Stimulated activated CD4-positive, alpha-beta T cell treated with anti-CD3 and anti-CD28 coated beads, Interleukin-2, amount 100 ng/mL, for 4 hours (primary cell): ENCODE measurements at places on chromosomes 3 and 15.

DNA sequence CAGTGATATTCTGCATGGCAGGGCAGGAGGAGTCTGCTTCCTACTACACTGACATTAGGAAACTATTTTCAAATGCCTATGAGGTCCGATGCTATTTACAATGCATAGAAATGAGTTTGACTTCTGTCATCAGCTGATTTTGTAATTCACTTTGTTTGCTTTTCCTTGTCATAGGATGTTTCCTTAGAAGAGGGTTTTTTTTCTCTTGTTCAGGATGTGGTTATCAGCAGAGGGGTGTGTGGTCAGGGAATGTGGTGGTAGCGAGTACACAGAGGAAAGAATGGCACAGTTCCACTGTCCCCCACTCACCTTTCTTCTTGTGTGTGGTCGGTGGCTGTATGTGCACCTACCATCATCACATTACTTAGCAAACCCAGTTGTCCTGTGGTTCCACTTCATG lies 231.5 kb downstream of the LRTM1 start:
- DNase-seq, result no peak

GRCh38 chr3:34568766-34569165 lies 770.3 kb downstream of the PDCD6IP start:
- no peak for DNase-seq

GRCh38 chr15:63052077-63052841 lies 9.7 kb downstream of the TPM1 start:
- DNase-seq, result no peak

DNA sequence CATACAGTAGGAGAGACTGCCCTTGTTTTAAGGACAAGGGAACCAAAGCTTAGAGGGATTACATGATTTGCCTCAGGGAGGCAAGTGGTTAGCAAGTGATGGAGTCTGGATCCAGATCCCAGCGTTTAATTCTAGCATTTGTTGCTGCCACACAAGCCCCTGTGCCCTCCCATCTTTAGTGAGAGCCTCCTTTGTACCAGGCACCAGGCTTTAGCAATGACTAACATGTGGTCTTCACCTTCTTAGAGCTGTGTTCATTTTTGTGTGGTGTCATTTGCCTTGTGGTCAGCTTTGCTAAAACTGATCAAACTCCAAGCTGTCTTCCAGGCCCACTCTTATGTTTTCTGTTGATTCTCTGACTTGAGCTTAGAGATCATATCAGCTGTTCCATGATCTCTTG lies 290.5 kb downstream of the RPLP1 start:
- DNase-seq, result no peak

- DNase-seq, result no peak
These were observed 80.6 kb upstream of the BHLHE40 start for GRCh38 chr3:4898454-4899313.

DNA sequence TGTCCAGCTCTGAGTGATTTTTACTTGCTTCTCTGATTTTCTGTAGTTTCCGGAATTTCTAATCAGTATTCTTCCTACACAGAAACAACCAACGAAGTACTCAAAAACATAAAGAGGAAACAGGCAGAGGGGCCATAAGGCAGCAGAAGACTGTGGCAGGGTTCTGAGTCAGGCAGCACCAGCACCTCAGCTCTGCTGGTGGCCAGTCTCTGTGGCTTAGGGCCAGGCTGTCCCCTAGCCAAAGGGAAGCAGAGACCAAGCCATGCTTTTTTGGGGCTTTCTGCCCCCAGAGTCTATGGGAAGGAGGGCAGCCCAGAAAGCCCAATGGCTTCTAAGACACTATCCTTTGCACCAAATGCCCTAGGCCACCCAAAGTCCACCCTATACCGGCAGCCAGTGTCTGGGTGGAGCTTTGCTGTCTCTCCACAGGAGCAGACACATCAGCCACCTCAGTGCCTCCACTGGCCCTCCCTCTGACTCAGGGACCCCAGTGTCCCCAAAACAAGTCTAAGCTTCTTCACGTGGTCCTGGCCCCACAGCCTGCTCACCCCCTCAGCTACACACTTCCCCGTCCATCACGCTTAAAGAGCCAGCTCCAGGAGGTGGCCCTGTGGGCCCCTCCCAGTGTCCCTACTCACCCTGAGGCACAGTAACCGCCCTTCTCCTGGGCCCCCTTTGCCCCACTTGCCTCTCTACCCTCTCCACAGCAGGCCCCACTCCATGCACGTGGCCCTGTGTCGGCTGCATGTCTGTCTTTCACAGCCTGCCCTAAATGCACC lies 46.2 kb downstream of the CCDC12 start:
- no peak for DNase-seq

DNA sequence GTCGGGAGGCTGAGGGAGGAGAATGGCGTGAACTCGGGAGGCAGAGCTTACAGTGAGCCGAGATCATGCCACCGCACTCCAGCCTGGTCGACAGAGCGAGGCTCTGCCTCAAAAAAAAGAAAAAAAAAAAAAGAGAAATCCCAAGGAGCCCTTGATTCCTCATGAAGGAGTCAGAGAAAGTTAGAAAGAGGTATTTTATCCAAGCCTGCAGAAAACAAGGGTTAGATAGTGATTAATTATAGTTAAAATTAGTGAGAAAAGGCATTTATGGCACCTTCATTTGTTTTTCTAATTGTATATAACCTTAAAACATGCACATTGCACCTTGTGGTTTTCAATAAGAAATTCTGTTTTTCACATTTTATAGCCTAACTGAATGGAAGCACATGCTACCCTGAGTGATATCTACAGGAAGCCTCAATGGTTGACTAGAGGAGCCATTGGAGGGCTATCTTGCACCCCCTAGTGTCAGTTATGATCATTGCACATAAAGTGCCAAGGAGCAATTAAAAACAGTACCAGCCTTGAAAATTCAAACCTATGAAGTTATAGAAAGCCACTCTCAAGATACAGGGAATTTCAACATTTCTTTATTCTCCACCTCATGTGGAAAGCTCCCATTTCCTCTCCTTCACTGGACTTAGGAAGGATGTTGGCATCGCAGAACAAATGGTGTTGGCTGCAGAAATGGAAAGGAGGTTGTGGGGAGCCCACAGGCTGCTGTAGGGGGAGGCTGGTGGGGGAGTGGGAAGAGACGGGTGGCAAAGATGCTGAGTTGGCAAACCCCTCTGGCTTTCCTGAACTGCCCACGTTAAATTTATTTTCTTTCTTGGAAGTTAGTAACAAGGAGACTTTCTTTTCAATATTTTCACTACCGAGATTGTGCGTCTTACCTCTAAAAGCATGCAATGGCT lies 48.5 kb downstream of the ITGA11 start:
- DNase-seq, result peak; percentile 31

- DNase-seq, result no peak
These were observed 6.1 kb upstream of the GJD2 start for GRCh38 chr15:34760909-34761308.

DNA sequence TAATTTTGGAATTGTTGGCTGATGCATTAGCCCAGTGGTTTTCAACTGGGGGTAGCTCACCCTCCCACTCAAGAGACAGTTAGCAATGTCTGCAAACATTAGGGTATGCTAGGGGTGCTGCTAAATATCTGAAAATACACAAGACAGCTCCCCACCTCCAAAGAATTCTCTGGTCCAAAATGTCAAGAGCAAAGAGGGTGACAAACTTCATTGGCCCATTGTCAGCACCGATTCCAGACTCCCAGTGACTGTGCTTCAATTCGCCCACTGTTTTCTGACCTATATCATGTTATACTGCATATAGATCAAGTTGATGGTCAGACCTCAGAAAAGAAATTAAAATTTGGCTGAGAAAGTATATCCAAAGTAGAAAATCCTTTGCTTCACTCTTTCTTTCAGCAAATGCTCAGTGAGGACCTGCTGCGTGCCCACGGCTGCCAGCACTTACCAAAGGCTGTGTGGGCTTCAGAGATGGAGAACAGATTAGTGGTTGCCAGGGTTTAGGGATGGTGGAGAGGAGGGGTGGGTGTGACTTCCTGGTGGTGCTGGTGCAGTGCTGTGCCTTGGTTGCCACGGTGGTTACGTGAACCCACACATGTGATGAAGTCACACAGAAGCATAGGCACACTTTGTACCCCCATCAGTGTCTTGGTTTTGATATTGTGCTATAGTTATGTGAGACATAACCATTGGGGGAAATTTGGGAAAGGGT lies 204.0 kb downstream of the PLCL2 start:
- peak; percentile 14 for DNase-seq

GRCh38 chr3:85706130-85706529 lies 747.3 kb downstream of the CADM2 start:
- no peak for DNase-seq

GRCh38 chr3:33115024-33115768 lies 1.4 kb downstream of the CRTAP start:
- no peak for DNase-seq

GRCh38 chr15:48510976-48511375 lies 134.5 kb downstream of the FBN1 start:
- no peak for DNase-seq

DNA sequence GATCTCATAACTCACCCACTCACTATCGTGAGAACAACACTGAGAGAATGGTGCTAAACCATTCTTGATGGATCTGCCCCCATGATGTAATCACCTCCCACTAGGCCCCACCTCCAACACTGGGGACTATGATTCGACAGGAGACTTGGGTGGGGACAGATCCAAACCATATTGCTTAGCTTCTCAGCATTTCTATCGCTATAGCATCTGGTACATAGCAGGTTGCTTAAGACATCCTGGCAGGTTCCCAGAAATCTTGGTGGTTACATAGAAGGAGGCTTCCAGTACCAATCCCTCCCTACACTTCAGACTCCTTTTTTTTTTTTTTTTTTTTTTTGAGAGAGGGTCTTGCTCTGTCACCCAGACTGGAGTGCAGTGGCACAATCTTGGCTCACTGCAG lies 487.8 kb downstream of the EDEM1 start:
- DNase-seq, result no peak

- no peak for DNase-seq
These were observed 43.3 kb downstream of the RBMS3 start for GRCh38 chr3:29324180-29324651.

DNA sequence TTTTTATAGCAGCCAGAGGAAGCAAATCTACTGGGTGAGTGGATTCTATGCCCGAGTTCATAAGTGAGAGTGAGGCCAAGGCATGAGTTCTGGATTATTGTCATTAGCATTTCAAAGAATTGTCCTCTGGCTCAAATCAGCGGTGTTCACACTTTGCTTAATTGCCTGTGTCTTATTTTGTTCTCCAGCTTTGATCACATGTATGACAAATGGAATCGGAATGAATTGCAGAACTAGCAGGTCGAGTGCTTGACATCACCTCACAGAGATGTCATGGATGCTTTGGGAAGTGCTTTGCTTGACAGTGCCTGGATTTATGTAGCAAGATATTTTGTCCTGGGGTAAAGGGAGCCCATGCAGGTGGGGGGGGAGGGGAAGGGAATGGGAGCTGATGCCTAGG lies 68.0 kb downstream of the SH3GL3 start:
- no peak for DNase-seq

GRCh38 chr15:94451466-94451865 lies 220.1 kb downstream of the MCTP2 start:
- DNase-seq, result no peak

DNA sequence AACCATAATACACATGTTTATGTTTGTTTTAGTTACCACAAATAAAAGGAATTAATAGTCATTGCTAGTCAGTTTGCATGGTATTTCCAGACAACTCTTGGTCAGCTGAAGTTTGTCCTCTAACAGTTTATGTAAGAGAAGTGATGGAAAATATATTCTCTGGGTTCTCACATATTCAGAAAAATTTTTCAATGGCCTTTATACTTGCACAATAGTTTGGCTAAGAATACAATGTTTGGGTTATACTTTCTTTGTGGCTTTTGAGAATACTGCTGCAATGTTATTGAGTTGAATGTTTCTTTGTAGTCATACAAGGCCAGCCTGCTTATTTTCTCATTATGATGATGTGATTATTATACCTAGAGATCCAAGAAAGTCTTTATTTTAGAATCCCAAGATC lies 133.9 kb downstream of the RAP2B start:
- no peak for DNase-seq

DNA sequence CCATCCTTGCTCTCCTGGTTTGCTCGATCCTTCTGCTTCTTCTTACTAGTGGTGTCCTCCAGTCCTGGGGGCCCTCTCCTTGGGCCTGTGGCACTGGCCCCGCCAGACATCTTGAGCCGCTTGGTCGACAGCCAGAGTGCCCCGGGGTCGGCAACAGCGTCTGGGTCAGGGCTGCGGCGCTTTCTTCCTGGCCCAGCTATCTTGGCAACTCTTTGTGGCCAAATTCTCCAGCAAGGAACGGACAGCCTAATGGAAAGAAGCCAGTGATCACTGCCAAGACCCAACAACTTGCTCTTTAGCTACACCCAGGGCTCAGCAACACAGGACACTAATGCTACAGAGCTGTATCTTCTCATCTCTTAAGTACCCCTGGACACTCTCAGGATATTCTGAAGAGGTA lies 1.6 kb downstream of the USP19 start:
- DNase-seq, result no peak

GRCh38 chr15:43244092-43244491 lies 22.6 kb downstream of the TGM5 start:
- no peak for DNase-seq

DNA sequence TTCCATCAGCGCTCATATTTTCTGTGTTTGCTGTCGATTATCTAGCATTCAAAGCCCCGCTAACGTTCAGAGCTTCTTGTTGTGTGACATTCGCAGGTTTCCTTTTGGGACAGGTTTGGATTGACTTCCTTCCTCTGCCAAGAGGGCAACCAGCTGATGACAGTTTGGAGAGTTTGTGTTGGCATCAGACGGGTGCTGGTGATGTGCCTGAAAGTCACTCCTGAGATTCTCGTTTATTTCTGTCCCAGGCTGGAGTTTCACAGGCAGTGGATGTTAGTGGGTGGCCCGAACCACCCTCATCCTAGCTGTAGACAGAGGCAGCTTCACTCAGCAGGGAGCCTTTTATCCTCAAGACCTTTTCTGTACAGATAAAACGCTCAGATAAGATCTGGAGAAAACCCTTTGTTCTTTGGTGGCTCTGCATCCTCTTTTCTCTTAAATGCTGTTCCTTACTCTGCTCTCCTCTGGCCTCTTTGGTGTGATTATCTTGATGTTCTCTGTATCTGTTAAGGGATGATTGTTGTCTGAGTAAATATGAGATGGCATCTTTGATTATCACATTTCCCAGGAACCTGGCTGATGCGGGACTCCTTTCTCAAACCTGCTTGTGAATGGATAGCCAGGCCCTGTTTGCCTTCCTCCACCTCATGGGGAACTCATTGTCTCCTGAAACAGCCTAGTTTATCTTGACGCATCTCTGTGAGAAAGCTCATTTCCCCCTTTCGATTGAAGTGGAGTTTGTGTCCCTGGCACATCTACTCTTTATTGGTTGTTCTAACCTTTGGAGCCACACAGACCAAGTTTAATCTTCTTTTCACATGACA lies 35.9 kb downstream of the CGNL1 start:
- no peak for DNase-seq

DNA sequence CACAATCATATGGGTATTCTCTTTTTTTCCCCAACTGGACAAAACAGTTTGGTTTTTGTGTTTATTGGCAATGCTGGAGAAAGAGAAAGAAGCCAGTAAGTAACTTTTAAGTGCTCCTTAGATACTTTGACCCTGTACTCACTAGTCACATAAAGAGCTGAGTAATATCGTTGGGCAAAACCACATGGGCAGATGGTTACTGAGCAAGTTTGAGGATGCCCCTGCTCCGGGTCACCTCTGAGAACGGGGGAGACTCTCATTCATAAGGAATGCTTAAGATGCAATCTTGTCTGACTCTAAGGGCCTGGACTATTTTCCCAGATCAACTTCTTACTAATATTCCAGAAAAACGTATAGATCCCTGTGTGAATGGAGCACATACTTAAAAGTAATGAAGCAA lies 106.4 kb upstream of the SLC2A2 start:
- DNase-seq, result no peak
